ENCODE measurements at places on chromosomes 12 and 14.
A peak's percentile ranks its signal among the peaks of the same experiment; 100 is the strongest.

GRCh38 chr12:91381309-91381804 is 198.7 kb upstream of the DCN start:
- DNase-seq: peak; percentile 3

GRCh38 chr12:21305661-21306060 is 29.1 kb downstream of the SLCO1A2 start:
- DNase-seq: no peak

DNA sequence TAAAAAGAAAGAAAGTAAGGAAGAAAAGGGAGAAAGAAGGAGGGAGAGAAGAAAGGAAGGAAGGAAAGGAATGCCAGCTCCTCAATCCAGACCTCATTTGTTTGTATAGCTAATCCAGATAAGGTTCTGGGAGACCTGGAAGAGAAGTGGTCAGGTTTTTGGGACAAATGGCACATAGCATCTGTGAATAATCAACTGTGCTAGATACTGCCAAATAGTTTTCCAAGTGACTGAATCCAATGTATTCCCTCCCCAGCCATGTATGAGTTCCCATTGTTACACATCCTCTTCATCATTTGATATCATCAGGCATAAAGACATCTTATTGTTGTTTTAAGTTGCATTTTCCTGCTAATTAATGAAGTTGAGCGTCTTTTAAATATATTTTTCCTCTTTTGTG is 18.6 kb upstream of the PTGR2 start:
- DNase-seq: no peak

DNA sequence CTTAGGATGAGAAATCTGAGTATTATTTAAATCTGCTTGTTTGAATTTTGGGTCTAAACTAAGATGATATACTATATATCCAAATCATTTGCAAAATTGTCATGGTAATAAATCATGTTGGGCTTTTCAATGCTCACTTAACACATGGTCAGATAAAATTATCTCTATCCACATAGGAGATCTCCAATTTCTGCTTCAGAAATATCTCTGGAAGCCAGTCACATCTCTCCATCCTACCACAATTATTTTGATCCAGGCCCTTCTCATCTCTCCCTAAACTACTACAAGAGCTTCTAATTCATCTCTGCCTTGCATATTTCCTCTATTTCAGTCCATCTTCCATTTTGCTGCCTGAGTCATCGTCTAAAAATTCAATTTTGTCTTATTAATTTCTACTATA is 3.8 kb downstream of the DCN start:
- DNase-seq: no peak

- no peak for DNase-seq
Measured at GRCh38 chr14:53890611-53891101, 66.0 kb downstream of the BMP4 start.

DNA sequence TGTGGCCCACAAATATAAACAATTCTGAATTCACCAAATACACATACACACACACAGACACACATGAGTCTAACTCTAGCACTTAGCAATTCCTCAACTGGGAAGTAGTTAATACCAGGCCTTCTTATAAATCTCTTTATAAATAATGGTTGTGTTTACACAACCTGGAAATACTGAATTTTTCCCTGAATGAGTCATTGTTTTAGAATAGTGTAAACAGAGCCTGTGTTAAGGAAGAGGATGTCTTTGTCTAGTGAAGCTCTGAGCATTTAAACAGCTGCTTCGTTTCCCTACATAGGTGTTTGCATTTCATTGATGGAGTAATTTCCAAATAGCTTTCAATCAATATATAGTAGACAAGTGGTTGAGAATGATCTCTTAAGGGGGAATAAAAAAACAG is 218.8 kb downstream of the BTG1 start:
- no peak for DNase-seq

- DNase-seq: no peak
Measured at GRCh38 chr14:49940808-49941421, 48.0 kb downstream of the ARF6 start.

DNA sequence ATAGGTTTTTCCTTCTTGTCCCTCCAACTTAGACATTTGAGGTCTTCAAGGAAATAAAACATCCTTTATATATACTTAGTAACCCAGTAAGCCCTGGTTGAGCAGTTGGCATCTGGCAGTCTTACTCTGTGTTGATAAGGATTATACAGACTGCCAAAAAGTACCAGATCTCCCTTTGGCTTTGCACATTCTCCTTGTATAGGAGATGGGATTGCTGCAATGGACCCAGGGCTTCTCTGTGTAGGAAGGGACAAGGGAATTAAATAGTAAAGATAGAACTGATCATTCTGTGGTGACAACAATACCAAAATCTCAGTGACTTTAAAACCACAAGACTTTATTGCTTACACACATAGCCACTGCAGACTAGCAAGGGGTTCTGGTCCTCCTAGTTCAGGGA is 180.1 kb upstream of the CCDC196 start:
- no peak for DNase-seq

All from stimulated activated CD4-positive, alpha-beta T cell treated with anti-CD3 and anti-CD28 coated beads, Interleukin-4, amount 100 ng/mL, for 4 hours (primary cell).